Effector memory CD4-positive, alpha-beta T cell (primary cell): ENCODE measurements at places on chromosomes 1 and 21.

- no peak for DNase-seq
Measured at GRCh38 chr1:207968521-207969009, 57.6 kb upstream of the CD34 start.

- no peak for DNase-seq
Measured at GRCh38 chr1:38563942-38564735, 295.4 kb downstream of the RRAGC start.

- DNase-seq: no peak
Measured at GRCh38 chr1:189606795-189607476, 870.7 kb downstream of the BRINP3 start.

- no peak for DNase-seq
Measured at GRCh38 chr1:86756062-86756406, 51.7 kb downstream of the SH3GLB1 start.

DNA sequence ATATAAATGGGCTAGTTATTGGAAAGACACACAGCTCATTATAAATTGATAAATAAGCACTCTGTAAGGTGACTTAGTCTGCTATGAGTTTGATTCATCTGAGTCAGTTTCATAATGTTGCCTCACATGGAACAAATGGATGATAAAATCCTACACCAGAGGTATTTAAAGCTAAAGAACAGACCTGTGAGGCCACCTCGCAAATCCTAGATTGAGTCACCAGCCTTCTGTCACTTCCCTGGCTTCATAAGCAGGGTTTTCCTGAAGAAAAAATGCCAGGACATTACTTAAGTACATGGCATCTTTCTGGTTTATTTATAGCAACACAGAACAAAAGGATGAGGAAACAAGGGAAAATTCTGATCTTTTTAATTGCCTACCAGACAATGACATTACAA, 18.4 kb downstream of the CD2 start:
- no peak for DNase-seq

GRCh38 chr1:167345386-167345733, 124.7 kb downstream of the POU2F1 start:
- no peak for DNase-seq

DNA sequence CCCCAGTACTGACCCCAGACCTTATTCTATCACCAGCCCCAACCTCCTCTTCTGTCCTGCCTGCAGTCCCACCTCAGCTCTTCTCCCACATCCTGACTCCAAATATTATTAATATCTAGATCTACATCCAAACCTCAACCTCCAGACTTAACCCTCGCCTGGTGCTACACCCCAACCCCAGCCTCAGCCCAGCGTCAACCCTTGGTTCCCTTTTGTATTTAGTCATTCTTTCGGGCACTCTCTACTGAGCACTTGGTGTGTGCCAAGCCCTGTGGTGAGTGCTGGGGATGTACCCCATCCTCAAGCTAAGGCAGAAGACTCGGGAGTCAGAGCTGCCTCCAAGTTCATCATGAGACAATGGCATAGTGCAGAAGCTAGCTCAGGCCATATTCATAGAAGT, 1.1 kb downstream of the SHISAL2A start:
- DNase-seq: no peak

GRCh38 chr1:218778257-218779126, 395.2 kb upstream of the LYPLAL1 start:
- no peak for DNase-seq

- DNase-seq: no peak
Measured at GRCh38 chr21:25903607-25904006, 168.8 kb downstream of the GABPA start.

GRCh38 chr21:44526096-44526997, 13.6 kb downstream of the KRTAP10-1 start:
- no peak for DNase-seq
